Stimulated activated CD4-positive, alpha-beta T cell treated with anti-CD3 and anti-CD28 coated beads, Interleukin-1b, Interleukin-23, amount 100 ng/mL, for 4 hours (primary cell): ENCODE measurements at places on chromosomes 6 and 20.

- DNase-seq, result no peak
Measured at GRCh38 chr6:159908535-159908934, 17.7 kb downstream of the MAS1 start.

DNA sequence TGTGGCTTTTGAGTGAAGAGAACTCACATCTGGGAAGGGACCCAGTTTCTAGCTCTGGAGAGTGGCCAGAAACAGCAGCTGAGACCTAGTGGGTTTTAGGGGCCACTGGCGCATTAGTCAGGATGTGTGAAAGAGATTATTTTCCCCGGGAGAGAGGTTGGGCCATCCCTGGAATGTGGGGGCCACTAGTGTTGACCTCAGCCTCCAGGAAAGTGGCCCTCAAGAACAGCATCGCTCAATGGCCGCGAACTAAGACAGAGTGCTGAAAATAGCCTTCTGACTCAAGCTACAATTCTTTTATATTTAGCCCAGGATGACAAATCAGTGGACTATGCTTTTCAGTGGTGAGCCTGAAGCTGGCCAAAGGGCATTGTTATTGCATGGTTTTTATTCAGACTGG is 210.4 kb upstream of the RNF24 start:
- DNase-seq, result no peak

DNA sequence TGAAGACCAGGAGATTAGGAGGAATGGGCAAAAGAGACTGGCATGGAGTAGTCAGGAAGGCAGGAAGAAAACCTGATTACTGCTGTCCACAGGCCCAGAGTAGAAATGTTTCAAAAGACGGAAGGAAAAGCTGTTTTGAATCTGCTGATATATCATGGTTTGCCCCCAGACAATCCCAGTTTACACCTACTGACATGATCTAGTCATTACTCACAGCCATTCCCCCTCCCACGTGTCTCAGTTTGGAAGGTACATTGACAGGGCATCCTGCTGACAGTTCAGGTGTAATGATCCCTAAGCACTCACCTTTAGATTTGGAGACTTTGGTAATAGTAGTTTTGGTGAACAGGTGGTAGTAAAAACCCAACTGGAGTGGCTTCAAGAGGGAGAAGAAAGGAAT is 9.8 kb upstream of the TXNDC5 start:
- no peak for DNase-seq

DNA sequence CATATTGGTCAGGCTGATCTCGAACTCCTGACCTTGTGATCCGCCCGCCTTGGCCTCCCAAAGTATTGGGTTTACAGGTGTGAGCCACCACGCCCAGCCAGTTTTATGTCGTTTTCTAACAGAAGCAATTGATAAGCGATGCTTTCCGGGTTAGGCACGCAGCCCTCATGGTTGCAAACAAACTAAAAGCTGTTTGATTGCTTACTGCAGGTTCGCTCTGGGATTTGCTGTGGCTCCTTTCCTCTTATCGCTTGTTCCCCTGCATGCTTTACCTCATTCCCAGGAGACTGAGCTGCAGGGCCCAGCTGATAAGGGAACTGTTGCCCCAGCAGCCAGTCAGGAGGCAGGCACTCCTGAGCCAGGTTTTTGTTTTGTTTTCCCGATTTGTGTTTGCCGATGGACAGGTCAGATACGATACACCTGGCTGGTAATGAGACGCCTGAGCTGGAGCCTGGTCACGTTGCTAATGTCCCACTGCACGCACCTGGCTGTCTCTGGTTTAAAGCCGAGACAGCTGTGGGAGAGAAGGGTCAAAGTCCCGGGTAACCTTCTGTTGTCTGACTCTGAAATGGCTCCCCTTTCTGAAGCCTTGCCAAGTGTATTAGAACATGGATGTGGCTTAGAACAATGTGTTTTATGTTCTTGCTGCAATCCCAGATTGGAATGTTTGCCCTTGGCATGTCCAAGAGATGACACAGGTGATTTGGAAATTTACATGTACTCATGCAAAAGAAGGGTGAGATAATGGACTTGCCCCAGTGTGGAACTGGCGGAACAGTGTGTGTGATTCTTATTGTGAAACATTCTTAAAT is 19.9 kb downstream of the DSP start:
- DNase-seq, result no peak

- DNase-seq, result no peak
Measured at GRCh38 chr6:18309046-18309445, 44.7 kb upstream of the DEK start.

GRCh38 chr6:31094389-31094881 is 17.9 kb downstream of the C6orf15 start:
- DNase-seq, result no peak

DNA sequence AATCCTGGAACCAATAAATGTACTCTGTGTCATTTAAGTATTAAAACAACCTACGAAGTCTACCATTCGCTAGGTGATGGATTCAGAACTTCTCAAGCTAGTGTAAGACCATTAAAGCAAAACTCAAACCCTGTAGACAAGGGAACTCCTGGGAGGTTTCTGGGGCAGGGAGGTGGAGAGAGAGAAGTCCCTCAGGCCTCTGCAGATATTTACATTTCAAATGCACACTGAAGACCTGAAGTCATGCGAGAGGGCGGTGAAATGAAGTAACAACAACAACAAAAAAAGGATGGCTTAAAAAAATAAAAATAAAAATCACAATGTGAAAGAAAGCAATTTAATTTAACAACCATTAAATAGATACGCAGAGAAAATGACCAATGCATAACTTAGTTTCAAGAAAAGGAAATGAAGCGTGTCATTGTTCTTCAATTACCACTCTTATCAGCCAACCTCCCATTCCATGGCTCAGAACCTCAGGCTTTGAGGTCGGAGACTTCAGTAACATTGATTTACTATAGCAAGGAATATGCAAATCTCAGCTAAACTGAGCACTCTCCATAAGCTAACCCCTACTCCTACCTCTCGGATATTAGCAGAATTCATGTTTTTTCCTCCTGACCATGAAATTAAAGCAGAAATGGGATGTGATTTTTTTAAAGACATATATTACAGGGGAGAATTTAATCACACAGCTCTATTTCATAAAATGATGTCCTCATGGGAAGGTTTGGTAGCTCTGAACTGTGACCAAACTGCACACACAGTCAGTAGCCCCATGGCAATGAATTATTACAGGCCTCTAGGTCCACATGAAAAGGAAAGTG is 140.6 kb downstream of the KIF16B start:
- no peak for DNase-seq

GRCh38 chr20:13220904-13221297 is at the start of gene ISM1:
TSS of gene ISM1 (plus strand) at chr20:13221274. CDS start at chr20:13221777, 503 bp downstream.
- peak; percentile 38 for DNase-seq

DNA sequence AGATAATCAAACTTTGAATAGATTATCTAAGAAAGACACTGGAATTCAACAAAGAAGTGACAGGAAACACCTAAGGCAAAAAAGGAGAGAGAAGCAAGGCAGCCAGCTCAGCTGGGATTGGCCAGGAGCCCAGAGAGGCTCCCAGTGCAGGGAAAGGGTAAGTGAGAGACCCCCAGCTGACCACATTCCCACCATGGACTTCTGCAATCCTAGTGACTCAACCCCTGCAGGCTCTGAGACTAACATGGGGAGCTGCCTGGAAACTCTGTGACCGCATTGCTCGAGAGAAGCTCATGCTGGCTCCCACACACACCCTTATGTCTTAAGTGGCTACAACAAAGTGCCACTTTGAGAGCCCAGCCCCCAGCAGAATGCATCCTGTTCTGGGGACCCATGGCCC is 215.1 kb downstream of the PACRG start:
- DNase-seq, result no peak

- no peak for DNase-seq
Measured at GRCh38 chr20:34343458-34344211, 19.4 kb upstream of the ITCH start.

DNA sequence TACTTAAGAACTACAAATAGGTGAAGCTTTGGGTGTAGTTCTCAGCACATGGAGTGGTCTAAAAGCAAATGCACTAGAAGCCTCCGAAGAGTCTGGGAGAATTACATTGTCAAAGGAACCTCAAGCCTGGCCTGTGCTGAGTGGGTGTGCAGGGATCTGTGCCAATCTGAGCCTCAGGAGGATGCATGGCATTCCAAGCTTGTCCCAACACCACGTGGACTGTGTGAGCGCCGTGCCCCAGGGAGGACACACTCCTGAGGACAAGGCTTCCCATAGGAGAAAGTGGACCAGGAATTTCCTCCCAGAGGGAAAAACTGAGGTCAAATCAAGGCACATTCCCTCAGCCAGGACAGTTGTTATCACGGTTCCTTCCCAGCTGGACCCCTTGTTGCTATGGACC is 185.8 kb downstream of the QKI start:
- DNase-seq, result no peak

DNA sequence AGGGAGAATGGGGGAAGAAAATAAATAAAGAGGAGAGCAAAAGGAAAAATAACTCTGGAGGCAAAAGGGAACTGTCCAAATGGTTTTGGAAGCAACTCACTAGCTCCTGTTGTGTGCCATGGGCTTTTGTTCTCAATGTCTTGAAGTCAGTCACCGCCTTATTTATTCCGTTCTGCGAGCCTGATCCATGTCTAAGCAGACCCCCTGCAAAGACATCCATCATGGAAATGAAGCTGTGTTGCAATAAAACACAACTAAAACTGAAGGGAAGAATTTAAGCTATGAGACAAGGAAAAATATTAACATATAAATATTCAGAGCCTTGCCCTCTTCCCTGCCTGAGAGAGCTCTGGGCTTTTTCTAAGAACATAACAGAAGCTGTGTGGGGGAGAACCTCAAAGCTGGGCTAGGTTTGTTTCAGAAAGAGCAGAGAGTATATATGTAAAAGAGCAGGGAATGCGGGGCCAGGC is 373.2 kb upstream of the CNR1 start:
- no peak for DNase-seq

- no peak for DNase-seq
Measured at GRCh38 chr20:21302664-21303060, 469 bp upstream of the XRN2 start.

DNA sequence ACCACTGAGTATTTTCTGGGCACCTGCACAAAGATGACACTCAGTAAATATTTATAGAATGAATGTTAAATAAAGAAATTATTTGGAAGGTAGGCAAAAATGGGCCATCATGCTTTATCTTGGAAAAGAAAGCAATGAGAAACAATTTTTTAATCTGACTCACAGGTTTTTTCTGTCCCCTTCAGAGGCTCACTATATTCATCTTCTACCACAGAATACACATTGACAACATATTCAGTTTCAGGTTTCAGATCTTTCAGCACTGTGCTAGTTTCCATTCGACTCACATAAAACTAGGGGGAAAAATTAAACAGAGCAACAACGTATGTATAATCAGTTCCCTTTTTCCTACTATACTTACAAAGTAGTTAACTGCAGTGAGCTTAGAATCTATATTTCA is 58.3 kb downstream of the COL12A1 start:
- no peak for DNase-seq

- DNase-seq, result no peak
Measured at GRCh38 chr6:76885861-76886301, 577.4 kb downstream of the HTR1B start.

DNA sequence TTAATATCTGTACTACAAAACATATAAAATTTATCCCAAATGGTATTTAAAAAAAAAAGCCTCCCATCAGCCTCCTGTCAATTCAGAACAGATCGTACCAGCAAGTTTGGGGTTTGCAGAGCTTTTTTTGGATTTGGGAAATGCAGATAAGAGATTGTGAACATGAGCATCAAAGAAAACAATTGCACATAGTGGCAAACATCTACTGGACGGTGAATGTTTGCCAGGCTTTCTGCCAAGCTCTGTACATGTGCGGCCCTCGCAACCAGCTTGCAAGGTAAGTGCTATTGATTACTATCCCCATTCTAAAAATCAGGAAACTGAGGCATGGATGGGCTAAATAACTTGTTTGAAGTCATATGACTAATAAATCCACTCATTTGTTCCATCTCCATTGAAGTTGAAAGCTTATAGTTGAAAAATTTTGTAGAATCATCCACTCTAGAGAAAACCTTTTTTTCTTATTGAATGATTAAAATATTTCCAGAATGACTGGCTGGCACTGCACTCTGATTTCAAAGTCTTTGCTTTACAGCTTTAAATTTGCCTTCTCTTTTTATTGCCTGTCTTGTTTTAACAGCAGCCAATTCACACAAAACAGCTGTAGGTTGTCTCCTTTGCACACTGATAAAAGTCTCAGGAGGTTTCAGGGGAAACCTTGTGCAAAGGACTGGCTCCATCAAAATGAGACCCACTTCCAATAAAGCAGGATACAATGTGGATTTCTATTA is 37.4 kb upstream of the SIRT5 start:
- DNase-seq, result no peak

DNA sequence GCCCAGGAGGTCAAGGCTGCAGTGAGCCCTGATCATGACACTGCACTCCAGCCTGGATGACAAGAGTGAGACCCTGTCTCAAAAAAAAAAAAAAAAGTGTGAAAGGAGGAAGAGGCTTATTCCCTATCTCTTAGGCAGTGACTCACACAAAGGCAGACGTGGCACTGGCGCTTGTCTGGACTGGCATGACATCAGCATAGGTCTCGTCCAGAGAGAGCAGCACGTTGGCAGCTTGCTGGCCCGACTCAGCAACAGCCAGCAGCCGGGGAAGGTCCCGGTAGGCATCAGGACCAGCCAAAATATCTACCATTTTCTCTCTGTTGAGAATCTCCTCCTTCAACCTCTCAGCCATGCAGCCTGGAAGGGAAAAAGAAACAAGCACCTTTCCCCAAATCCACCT is 14.1 kb downstream of the CDK5RAP1 start:
- DNase-seq, result no peak

GRCh38 chr20:52230409-52230808 is 38.8 kb upstream of the ZFP64 start:
- no peak for DNase-seq

GRCh38 chr6:87408721-87409155 is 966 bp downstream of the CFAP206 start:
- DNase-seq, result no peak

DNA sequence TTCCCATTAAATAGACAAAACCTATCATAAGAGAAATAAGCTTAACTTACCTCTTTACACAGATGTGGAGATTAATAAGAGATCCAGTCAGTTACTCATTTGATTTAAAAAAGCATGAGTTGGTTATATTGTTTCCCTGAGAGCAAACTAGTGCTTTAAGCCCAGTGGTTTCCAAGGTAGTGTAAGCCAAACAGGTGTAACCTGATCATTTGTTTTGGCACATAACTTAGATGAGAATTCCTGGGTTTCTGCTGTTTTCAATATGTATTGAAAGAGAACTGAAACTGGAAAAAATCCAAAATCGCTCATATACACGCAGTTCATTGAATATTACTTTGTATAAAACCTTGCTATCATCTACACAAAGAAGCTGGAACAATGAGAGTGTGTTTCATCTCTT is 30.5 kb upstream of the SMIM8 start:
- no peak for DNase-seq
